ENCODE measurements at places on chromosomes 11 and 22.

- DNase-seq: no peak
Observed at GRCh38 chr22:28779833-28780232, 7.3 kb downstream of the CCDC117 start.

- DNase-seq: peak; percentile 98
Observed at GRCh38 chr22:36454916-36455570, 26.4 kb downstream of the TXN2 start.

DNA sequence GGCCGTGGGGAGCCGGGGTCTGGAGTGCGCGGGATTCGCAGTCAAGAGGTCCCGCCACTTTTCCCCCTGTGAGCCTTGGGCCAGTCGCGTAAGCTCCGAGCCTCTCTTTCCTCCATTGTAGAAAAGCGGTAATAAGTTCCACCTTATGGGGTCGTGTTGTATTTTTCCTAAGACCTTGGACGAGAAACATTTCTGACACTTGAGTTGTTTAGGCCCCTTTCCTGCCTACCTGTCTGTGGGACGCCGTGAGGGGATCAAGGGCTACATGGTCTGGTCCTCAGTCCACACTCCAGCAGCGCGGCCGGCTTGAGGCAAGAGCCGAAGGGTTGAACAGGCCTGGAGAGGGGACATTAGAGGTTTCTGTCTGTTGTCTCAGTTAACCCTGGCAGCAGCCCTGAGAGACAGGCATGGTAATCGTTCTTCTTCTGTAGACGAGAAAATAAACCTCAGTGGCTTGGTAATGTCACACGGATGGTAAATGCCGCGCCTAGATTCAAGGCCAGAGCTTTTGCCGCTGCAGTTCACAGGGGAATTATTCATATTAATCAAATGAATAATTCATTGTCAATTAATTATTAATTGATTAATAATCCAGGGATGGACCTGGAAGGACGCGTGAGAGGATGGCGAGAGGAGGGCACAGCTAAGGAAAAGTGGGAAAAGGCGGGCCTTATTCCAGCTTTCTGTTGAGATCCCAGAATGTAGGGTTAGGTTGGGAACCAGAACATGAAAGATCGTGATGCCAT is 545 bp downstream of the FEN1 start:
- DNase-seq: no peak

- no peak for DNase-seq
Observed at GRCh38 chr11:96109331-96110030, 185.6 kb upstream of the MTMR2 start.

DNA sequence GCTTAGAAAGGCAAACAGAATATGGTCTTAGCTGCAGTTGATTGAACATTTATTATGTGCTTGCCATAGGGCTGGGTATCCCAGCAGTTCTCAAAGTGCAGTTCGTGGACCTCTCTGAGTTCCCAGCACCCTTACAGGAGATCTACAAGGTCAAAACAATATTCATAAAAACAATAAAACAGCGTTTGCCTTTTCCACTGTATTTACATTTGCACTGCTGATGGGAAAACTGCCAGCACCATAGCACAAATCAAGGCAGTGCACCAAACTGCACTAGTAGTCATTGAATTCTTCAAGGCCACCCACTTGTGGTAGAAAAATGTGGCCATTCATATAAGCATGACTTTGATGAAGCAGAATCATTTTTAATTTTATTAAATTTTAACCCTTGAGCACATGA is 128.1 kb downstream of the CCDC34 start:
- no peak for DNase-seq

DNA sequence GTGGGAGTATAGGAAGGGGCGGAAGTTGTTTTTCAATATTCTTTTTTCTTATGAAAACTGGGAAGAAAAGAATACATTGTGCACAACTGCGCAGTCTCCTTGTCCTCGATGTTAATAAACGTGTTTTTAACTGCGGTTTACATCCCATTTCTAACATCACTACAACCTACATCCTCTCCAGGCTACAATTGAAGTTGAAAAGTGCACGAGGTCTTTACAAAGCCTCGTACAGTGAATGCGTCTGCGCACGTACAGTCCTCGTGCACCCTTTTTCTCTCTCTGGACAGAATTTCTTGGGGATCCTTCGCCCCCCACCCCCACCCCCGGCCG is 102.4 kb downstream of the WT1 start:
- no peak for DNase-seq

- no peak for DNase-seq
Observed at GRCh38 chr22:39204216-39204615, 40.6 kb downstream of the PDGFB start.

- no peak for DNase-seq
Observed at GRCh38 chr22:44329179-44329796, 16.5 kb upstream of the SHISAL1 start.

GRCh38 chr11:63764679-63765647 is 3.6 kb downstream of the ZFTA start:
- DNase-seq: no peak

GRCh38 chr11:125569915-125570621 is 791 bp downstream of the EI24 start:
- no peak for DNase-seq

DNA sequence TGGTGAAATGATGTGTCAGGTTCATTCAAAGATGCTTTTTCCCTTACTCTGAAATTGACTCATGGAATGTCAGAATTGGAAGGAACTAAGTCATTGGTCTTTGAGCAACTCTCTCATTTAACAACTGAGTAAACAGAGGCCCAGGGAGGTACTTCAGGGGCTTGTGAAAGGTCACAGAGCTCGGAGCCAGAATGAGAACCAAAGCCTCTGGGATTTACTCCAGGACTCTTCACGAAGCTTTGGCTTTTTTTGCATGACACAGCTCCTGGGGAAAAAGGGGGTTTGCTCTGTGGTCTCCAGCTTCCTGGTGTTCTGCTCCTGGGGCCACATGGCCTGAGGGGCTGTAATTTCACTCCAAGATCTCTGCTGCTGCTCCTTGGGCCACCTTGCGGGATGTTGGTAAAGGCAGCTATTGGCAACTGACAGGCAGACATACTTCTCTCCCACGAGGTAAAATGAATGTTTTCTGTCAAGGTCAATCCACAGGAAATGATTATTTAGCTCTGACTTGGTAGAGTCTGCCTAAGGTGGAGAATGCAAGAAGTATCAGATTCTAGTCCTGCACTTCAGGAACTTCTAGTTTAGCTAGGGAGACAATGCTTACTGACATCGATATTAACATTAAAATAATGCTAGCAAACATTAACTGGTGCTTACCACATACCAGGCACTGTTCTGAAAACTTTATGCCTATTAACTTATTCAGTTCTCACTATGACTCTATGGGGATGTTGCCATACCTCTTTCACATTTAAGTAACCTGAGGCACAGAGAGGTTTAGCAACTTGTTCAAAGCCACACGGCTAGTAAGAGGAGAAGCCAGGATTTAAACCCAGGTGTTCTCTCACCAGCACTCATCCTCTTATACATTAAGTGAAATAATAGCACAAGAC is 16.1 kb downstream of the PKNOX2 start:
- peak; percentile 23 for DNase-seq

DNA sequence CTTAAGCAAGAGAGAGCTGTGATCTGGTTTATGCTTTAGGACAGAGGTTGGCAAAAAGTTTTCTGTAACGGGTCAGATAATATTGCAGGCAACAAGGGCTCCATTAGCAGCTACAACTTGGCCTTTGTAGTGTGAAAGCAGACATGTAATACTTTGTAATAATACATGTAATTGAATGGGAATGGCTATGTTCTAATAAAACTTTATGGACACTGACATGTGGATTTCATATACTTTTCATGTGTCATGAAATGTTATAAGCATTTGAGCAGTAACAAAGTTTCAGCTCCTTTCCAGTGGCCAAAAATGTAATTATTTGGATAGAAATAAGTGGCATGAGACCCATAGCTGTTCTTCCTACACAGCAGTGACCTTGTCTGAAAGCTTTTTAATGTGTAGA is 3.1 kb downstream of the DYNC2H1 start:
- DNase-seq: no peak

DNA sequence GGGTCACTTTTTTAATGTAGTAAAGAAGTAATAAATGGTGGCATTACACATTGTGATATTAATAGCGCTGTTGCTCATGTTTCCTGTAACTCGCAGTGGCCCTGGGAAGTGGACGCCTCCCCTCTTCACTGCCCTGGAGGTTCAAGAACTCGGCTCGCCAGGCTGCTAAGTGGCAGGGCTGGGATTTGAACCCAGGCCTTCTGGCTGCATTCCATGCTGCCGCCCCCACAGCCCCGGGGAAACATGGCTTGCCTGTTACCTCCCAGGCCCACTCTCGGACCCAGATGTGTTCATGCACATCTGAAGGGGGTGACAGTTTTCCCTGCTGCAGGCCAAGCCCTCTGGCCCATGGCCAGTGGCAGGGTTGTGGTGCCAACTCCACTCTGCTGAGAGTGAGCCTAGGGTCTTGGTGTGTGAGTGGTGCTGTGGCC is 25.0 kb upstream of the MGAT3 start:
- no peak for DNase-seq

- no peak for DNase-seq
Observed at GRCh38 chr11:62104816-62105653, 18.8 kb upstream of the INCENP start.

DNA sequence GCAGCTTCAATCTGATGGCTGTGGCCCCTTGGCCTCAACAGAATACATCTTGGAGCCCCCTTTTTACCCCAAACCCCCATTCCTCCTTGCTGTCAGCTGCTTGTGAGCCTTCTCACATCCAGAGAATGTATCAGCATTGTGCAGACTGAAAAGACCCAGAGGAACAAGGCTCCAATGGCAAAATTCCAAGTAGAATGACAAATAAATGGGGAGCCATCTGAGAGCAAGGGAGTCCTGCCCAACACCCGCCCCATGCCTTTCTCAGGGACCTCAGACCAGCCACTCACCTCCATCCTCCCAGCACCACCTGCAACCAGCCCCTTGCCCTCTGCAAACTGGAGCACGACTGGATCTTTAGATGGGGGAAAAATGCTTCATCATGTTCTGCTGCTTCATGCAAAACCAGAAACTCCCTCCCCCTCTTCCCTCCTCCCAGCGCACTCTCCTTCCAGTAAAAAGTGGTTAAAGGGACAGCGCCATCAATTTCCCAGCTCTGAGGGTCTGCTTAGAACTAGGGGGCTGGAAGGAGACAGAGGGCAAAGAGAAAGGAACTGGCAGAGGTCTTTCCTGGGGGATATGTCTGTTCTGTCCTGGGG is 2.2 kb upstream of the NEFH start:
- DNase-seq: no peak

DNA sequence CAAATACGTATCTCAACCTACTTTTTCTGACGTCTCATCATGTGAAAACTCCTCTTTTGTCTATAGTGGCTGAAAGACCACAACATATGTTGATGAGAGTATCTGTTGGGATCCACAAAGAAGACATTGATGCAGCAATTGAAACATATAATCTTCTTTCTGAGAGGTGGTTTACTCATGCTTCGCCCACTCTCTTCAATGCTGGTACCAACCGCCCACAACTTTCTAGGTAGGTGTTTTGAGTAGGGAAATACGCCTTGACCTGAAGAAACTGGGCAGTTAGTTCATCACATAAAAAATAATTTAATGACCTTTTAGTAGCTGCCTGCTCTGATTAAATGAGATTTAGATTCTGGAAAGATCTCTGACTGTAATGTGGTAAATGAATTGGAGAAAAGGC is 17.2 kb downstream of the RRM1 start:
- DNase-seq: no peak

GRCh38 chr11:77127235-77127911 is 673 bp upstream of the MYO7A start:
- peak; percentile 73 for DNase-seq

GRCh38 chr11:72278905-72279304 is 34.9 kb upstream of the PHOX2A start:
- no peak for DNase-seq

DNA sequence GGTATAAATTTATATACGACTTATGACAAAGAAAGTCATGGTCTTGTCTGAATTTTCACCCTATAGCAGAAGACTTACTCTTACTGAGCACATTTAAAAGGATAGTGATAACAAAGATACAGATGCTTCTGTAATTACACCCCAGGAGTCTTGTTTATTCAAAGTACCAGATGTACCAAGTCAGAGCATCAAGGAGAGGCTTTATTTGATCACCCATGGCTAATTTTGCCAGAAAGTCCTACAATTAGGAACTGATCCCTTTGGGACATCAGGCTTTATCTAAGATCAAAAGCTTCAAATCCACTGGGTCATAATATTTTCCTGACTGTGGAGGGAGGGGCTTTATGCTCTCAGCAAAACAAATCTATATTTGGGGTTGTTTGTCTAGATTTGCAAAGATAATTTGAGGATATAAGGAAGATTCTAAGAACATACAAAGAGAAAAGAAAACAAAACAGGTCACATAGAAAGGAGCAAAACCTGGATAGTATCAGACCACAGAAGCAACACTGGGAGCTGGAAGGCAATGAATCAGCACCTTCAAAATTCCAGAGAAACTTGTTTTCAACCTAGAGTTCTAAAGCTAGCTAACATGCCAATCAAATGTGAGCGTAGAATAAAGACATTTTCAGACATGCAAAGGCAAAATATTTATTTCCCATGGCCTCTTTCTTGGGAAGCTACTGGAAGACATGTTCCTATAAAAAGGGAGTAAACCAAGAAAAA is 124.8 kb upstream of the CSNK2A3 start:
- no peak for DNase-seq

DNA sequence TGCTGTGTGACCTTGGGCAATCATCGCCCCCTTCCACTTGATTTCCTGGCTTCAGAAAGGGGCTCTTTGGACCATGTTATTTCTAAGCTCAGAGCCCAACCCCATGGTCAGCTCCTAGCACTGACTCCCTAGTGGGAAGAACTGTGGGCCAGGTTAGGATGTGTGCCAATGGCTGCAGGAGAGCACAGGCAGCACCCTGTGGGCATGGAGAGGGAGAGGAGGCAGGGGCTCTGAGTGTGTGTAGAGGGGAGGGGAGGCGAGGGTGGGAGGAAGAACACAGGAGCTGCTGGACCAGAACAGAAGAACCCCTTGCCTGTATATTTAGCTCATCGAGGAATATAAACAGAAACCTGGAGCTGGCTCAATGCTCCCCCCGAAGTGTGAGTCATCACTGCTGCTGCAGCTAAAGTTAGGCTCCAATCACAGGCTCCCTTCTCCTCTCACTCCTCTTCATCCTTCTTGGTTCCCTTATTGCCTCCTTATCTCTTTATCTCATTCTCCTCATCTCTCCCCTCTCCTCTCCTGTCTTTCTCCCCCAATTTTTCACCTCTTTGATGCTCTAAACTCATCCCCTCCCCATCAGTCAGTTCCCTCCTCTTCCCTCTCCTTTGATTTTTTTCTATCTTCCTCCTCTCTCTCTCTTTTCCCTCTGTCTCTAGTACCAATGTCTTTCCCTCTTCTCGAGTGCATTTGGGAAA is 14.5 kb upstream of the RPS19BP1 start:
- DNase-seq: no peak

- no peak for DNase-seq
Observed at GRCh38 chr11:59218893-59219292, 6.2 kb upstream of the MPEG1 start.

DNA sequence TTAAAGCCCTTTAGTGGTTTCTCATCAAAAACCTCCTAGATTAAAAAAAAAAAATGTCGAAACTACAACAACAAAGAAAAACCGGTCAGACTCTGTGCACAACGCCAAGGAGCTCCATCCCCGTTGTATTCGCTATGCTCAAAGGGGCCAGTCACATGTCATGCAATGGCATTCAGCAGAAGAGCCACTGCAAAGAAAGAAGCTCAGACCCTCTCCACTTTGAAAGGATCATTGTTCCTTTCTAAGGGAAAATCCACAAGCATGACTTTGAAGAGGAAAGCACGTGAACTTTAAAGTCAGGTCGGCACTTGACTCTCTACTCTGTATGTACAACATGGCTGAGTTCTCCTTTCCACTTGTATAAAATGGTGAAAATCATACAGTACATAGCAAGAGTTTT is 655.6 kb downstream of the ETS1 start:
- DNase-seq: no peak
